IMR-90 (cell line): ENCODE measurements at places on chromosomes 12 and 14. TPM values are rescaled to one million over a fixed set of nuclear protein-coding genes. Genes with fewer than 3 reads are reported as not detected.

DNA sequence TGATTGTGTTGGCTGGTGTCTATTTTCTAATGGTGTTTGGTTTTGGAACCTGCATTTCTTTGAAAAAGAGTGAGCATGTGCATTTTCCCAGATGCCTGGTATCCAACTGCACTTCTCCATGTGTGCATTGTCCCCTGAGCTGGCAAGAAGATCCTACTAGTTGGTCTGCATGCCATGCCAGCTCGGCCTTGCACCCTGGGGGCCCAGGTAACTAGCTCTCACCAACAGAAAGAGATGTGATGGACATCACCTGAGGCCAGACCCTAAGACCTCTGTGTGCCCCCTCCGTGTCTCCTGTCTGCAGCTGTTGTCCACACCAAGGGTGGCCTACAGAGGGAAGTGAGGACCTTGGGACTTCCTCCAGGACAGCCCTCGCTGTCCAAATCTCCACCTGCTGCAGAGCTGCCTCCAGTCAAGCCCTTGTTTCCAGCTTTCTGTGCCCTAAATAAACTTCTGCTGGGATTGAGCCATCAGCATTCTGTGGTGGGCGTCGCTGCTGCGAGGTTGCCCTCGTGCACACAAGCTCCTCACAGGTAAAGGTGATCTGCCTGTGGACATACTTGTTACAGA is 30.1 kb upstream of the GPR132 start:
- peaks cover 20% of the 10 kb centered on the region for H3K4me1 ChIP-seq
- DNase-seq: no peak
- no peak overlapping the region for H3K27ac ChIP-seq
- H3K4me3 ChIP-seq: no peak overlapping the region

DNA sequence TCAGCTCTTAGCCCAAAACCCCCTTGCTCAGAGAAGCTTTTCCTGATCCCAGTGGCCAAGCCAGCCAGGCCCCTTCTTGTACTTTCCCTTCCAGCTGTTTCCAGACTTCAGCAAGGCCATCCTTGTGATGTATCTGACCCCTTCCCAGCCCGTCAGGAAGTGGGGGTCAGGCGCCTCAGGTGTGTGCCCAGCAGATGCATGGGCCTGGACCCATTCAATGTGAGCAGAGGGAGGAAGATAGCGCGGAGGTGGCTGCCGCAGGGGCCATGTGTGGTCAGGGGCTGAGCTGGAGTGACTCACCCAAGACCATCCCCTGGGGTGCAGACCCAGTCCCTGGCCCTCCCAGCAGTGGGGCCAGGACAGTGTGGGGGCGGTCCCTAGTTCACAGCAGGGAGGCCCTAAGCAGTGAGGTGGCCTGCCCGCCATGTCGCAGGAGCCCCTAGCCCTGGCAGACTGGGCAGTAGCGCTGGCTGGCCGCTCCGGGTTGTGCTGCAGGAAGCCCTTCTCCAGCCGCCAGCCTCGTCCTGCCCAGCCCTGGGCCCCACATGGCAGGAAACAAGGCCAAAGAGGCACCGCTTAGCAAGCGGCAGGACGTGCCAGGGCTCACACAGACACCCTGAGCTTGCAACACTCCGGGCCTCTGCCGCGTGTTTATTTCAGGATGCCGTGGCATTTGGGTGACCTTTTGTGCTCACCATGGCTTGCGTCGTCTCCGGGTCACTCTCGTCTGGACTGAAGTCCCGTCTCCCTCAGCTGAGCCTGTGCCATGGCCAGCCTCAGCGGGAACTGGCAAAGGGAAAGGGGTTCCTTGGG is 12.0 kb downstream of the ADSS1 start:
- DNase-seq: peak; percentile 68
- H3K27ac ChIP-seq: peak overlapping the region; percentile 58
- H3K4me3 ChIP-seq: no peak overlapping the region
- peaks cover 5% of the 10 kb centered on the region for H3K36me3 ChIP-seq
- peaks cover 15% of the 10 kb centered on the region for H3K4me1 ChIP-seq

HVCN1 gene
- total RNA-seq: 1.4 and 2.0 TPM in 2 replicates

DNA sequence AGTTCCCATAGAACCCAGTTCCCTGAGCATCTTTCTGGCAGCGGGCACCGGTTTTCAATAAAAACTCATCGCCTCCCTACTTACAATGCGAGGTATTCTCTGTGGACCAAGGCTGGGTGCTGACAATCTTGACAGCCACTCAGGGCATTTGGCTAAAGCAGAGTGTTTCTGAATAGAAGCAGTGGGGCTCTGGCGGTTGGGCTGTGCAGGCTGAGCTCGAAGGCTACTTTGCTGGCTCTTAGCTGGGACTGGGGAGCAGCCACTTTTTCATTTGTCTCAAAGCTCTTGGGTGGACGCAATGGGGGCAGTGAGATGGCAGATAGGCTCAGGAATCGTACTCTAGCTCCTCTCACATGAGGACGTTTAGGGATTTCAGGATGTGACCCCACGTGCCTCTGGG is 151.8 kb downstream of the UNC79 start:
- H3K27me3 ChIP-seq: no peaks in the 10 kb centered on the region
- DNase-seq: no peak
- no peaks in the 10 kb centered on the region for H3K4me1 ChIP-seq
- H3K27ac ChIP-seq: no peak overlapping the region
- no peak overlapping the region for H3K4me3 ChIP-seq

GRCh38 chr12:5488626-5488955 is 56.7 kb downstream of the NTF3 start:
- H3K4me3 ChIP-seq: no peak overlapping the region
- H3K36me3 ChIP-seq: peaks cover 18% of the 10 kb centered on the region; the same call in 1 of the 2 replicates
- peak overlapping the region; percentile 93; the same call in 1 of the 2 replicates for H3K27ac ChIP-seq
- H3K27me3 ChIP-seq: no peaks in the 10 kb centered on the region
- DNase-seq: peak; percentile 89
